ENCODE measurements at places on chromosomes 5 and 9. TPM values are rescaled to one million over a fixed set of nuclear protein-coding genes. Genes with fewer than 3 reads are reported as not detected.

NR4A3 gene
- total RNA-seq, result 6.2 TPM

ANKRD55 gene
- 0.30 TPM for total RNA-seq

GRCh38 chr9:94976077-94976476 lies 249.6 kb downstream of the AOPEP start:
- H3K27me3 ChIP-seq, result no peaks in the 10 kb centered on the region
- no peaks in the 10 kb centered on the region for H3K4me1 ChIP-seq
- DNase-seq, result no peak
- no peaks in the 10 kb centered on the region for H3K36me3 ChIP-seq

DNA sequence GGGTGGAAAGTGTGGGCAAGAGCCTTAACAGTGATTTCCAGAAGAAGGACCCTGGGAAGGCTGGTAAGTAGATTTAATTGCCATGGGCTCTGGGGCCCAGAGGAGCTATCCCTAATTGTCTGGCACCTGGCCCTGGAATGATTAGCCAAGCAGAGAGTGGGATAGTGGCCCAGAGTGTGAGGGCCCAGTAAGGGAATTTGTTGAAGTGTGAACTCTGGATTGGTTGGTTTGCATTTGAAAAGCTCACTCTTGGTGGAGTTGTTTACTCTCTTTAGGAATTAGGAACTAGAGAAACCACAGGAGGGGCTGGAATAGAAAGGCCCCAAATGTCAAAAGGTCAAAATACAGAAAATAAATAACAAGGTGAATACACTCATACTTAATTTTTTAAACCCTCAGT lies 207.1 kb downstream of the GABRG2 start:
- DNase-seq, result peak; percentile 19
- no peak overlapping the region for H3K27ac ChIP-seq
- H3K4me3 ChIP-seq, result no peak overlapping the region
- no peaks in the 10 kb centered on the region for H3K27me3 ChIP-seq

DNA sequence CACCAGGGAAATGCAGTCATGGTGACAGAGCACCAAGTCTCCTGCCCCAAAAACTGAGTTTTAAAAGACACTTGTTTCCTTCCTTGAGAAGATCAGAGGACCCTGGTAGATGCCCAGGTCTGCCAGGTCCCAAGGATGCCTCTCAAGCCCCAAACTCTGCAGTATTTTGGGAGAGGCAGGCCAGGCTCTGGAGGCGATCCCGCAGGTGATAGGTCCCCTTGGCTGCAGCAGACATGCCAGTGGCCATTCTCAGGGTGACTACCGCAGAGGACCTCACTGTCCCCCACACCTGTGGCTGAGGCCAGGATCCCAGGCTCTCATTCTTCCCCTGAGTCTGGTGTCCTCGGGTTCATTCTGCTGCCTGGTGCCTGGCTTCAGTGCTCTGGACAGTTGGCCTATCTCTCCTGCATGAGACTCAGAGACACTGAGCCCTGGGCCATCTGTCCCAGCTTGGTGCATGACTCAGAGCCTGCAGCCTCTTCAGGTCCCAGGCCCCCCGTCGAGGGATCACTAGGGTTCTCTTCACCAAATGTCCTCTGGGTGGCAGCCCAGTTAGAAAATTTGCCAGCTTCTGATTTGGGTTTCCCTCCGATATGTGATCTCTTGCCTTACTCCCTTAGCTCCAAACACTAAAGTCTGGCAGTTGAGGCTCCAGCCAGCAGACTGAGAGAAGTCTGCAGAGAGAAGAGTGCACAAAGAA lies 59.7 kb upstream of the GARNL3 start:
- H3K36me3 ChIP-seq, result no peaks in the 10 kb centered on the region
- DNase-seq, result no peak
- no peaks in the 10 kb centered on the region for H3K4me1 ChIP-seq
- H3K27ac ChIP-seq, result no peak overlapping the region

GRCh38 chr5:162407614-162408013 lies 340.0 kb downstream of the GABRG2 start:
- DNase-seq, result no peak
- no peaks in the 10 kb centered on the region for H3K4me1 ChIP-seq
- no peaks in the 10 kb centered on the region for H3K27me3 ChIP-seq

GRCh38 chr5:10838038-10838437 lies 77.0 kb upstream of the DAP start:
- H3K36me3 ChIP-seq, result no peaks in the 10 kb centered on the region
- no peaks in the 10 kb centered on the region for H3K4me1 ChIP-seq
- H3K27ac ChIP-seq, result no peak overlapping the region
- H3K27me3 ChIP-seq, result no peaks in the 10 kb centered on the region
- H3K4me3 ChIP-seq, result no peak overlapping the region

Data from upper lobe of left lung (tissue), 6 donors.